Stimulated activated CD4-positive, alpha-beta T cell treated with anti-CD3 and anti-CD28 coated beads, Interleukin-1b, Interleukin-23, amount 100 ng/mL, for 4 hours (primary cell): ENCODE measurements at places on chromosomes 4 and X.

DNA sequence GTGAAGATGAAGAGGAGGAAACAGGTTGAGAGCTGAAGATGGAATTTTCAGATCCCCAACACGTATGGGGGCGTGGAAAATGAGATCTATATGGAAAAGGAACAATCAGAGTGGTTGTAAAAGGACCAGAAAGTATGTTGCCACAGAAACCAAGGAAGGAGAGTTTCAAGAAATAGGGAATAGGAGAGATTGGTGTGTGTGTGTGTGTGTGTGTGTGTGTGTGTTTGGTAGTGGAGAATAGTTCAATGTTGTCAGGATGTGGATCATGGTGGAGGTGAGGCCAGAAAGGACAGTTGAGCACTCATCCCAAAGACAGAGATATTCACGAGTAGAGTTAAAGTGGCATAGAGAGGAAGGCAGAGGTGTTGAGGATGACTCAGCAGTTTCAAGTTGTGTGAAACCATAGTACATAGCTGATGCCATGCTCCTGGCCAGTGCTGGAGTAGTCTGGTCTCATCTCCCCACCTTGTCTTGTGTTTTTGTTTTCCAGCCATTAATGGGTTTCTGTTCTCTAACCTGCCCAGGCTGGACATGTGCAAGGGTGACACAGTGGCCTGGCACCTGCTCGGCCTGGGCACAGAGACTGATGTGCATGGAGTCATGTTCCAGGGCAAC, 36.1 kb downstream of the HEPH start:
- no peak for DNase-seq

DNA sequence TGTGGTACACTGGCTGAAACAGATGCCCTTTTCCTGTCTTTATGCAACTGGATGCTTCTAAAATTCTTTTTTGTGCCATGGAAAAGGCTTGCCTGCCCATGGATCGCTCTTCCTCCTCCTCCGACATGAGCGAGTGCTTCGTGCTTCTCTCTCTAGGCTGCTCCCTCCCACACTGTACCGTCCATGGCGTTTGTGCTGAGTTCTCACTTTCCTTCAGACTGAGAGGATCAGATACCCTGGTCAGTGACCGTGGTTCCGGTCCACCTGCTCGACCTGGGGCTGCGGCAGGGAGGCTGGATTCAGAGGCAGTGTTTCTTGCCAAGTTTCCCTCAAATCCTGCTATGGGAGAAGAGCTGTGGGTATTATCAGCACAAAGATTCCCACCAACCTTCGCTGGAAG, 10.2 kb upstream of the CLDN24 start:
- no peak for DNase-seq

- DNase-seq: no peak
Observed at GRCh38 chr4:76640353-76640910, 205.4 kb downstream of the SHROOM3 start.

DNA sequence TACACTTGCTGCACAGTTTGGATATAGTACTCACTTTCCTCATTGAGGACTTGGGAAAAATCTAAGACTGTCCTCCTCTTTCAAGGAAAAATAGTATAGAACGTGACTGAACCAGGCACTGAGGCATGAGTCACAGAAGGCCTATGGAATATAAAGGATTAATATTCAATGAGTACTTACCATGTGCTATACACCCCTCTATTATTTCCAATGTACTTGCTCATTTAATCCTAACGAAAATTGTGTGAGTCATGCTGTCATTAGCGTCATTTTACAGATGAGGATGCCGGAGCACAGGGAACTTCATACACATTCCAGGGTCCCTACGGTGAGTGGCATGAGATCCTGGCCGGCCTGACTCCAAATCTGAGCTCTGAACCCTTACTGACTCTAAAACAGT, 2136.2 kb upstream of the TENM3 start:
- DNase-seq: no peak

DNA sequence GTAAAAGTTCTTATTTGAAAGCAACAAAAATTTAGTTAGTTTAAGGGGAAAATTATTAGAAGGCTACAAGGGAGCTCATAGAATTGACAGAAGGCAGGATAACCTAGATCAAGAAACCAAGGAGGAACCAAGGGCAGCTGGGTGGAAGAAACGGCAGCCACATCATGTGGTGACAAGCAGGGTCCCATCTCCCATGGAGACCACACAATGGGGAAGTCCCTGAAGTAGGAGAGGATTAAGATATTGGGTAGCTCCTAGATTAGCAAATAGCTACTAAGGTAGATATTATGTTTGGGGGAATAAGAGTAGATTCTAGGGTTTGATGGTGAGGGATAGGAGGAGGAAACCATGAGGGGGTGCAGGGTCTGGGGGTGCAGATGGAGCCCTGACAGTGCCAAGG, 48.0 kb upstream of the TMEM154 start:
- no peak for DNase-seq

DNA sequence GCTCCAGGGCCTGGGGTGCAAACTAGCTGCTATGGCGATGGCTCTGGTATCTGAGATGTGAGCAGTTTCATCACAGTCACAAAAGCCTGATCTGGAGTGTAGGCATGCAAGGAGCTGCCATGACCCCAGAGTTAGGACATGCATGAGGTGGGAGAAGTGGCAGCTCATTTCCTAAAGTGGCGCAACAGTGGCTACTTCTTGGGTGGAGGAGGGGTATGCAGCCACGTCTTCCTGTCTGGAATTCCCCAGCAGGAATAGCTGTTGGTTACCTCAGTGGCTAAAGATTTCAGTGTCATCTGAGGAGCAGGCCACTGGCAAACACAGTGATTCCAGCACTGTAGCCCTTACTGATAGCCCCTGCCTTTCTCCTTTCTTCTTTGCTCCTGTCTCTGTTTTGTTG, 1382.5 kb downstream of the C4orf33 start:
- no peak for DNase-seq

DNA sequence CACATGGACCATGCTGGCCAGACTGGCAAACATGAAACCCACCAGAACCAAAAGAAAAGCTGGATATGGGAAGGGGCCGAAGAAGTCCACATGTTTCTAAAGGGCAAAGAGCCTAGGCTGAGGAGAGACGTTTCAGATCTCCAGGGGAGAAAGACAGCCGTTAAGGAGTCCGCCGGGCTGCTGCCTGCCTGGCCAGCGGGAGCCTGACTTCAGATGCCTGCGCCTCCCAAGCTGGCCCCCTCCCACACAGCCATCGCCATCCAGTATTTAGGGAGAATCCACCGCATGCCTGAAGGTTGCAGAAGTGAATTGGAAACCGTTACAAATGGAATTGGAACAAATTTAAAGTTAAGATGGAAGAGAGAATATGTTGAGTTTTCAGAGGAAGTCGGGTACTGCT, 2.9 kb downstream of the TBL1X start:
- DNase-seq: no peak

- no peak for DNase-seq
Observed at GRCh38 chr4:188106454-188106853, 2.9 kb downstream of the TRIML2 start.
